ENCODE measurements at places on chromosomes 7 and 10.

DNA sequence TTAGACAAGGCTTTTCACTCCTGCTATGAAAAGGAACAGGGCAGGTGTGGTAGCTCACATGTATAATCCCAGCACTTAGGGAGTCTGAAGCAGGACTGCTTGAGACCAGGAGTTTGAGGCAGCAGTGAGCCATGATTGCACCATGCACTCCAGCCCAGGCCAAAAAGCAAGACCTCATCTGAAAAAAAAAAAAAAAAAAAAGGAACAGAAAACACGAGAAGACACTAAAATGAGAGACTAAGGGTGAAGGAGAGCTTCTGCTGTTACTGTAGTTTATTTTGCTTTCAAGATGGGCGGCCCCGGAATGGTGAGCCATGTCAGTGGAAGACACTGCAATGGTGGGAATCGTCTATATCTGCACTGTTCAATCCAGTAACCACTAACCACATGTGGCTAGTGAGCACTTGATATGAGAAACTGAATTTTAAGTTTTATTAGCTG lies 9.9 kb downstream of the PIP4K2A start:
- DNase-seq, result no peak

DNA sequence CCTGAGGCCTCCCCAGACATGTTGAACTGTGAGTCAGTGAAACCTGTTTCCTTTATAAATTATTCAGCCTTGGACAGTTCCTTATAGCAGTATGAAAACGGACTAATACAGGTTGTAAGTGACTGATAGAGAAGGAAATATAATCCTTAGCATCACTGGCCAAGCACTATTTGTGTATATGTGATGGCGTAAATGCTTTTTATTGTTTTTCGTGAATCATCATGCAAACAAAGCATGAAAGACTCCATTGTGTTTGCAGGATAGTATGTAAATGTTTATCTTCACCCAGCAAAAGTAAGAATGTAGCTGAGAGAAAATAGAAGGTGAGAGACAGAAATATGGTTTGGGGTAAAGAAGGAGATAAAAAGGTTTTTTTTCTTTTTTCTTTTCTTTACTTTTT lies 92.5 kb upstream of the LRGUK start:
- no peak for DNase-seq

- no peak for DNase-seq
Observed at GRCh38 chr10:33974976-33975478, 640.6 kb upstream of the NRP1 start.

DNA sequence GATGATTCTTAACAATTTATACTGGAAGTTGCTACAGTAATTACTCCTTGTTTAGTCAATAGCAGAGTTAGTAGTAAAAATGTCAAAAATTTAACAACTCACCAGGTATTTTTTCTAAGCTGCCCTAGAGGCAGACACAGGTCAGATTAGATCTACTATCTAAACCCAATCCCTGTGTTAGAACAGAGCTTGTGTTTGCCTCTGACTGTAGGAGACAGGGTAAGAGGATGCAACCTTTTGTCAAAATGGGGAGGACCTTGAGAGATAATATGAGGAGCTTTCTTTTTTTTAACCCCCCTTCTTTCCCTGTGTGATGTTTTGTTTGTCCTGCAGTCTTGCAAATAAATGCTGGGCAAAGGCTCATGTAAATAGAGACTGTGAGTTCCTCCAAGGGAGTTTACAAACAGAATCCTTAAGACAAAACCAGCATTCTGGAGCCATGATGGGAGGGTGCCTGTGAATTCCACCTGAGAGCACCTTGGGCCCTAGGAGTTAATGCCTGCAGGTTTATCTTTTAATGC lies 353.1 kb downstream of the GATA3 start:
- no peak for DNase-seq

DNA sequence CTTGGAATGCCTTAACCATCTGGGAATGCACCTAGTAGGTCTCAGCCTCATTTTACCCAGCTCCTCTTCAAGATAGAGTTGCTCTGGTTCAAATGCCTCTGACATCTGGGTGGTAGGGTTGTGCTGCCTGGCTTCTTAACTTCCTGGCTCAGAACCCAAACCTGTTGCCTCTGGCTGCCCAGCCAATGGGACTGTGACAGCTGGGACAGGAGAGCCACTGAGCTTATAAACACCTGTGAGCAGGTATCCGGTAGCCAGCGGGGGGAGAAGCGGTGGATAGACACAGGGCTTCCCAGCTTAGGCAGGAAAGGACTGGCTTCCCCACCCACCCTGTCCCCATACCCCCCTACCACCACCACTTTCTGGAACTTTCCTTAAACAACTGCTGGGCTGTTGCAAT lies 115.8 kb upstream of the CARD11 start:
- DNase-seq, result no peak

DNA sequence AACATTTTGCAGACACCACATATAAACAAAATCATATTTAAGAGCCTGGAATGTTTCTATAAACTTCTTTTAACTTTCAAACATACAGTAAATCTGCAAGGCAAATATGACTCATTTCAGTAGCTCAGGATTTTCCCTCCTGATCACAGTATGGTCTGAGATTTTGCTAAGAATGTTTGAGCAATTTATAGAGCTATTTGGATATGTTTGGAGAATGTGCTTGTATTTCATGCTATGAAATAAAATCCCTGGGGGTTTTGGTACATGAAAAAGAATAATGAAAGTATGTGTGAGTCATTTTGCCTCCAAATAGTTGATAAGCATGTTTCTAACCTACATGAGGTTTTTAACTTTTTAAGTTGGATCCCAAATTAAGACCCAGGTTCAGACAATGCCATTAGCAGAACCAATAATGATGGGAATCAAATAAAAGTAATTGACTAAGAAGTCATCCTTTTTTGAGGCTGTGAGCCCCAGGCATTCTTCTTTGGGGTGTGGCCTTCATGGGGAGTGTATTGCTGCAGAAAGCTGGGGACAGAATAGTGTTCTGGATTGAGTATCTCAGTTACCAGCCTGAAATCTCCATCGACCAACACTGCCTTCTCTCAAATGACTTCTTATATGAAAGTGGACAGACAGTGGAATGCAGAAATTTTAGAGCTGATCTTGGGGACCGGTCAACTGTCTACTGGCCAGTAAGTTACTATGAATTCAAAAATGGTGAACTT lies 66.1 kb upstream of the AGBL3 start:
- no peak for DNase-seq

DNA sequence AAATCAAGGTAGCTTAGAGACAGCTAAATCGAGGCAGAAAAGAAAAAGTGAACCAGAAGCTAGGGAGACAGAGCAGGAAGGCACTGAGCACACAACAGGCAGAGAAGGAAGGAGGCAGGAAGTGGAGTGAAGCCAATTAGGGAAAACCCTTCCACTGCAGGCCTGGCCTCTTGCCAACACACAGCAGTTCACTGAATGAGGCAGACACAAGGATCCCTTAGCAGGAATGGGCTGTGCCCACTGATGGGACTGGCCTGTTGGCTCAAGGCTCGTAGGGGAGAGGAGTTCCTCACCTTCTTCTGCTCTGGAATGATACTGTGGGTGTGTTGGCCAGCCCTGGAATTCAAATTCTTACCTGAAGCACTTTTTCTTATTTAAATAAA lies 220.3 kb upstream of the STK17A start:
- DNase-seq, result no peak

DNA sequence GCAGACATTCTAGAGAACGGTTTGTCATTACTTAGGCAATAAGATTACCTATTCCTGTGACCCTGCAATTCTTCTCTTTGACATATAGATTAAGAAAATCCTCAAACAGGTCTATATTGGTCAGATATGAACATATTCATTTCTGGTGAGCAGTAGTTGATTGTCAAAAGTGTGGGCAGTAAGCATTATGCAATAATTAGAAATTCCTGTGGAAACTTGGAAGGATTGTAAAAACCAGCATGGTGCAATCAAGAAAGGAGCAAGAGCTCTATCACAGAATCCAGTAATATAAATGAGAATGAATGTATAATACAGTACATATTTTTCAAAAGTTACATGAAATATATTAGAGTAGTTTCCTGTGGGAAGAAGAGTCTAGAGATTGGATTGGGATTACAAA lies 406.5 kb downstream of the SUGCT start:
- DNase-seq, result no peak

DNA sequence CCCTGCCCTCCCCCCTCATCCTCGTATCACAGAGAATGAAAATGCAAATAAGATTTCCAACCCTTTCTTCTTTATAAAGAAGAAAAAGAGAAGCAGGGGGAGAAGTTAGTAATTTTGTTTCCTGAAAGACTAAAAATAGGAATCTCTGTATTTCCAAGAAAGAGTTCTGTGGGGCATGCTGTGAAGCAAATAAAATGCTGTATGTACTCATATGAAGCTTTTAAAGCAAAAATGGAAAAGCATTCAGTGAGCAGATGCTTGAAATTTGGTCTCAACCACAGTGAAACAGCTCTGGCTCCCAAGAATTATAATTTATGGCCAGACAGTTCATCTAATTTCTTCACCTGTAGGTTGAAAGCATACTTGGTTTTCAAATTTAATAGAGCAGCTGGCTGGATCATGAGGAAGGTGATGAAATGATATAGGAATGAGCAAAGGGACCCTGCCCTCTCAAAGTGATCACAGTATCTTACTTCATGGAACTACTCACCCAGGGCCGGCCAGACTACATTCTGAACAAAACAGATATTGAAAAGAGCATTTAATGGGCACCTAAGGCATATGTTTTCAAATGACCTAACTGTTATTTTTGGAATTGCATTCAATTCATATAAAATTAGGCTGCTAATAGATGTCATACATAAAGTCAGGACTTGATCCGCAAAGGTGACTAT lies 31.4 kb downstream of the SVIL start:
- DNase-seq, result no peak

GRCh38 chr7:3028071-3028757 lies 15.5 kb downstream of the CARD11 start:
- peak; percentile 17 for DNase-seq

- DNase-seq, result no peak
Observed at GRCh38 chr10:101939008-101939648, 95.5 kb upstream of the KCNIP2 start.

GRCh38 chr7:92200791-92201190 lies 21.8 kb upstream of the LRRD1 start:
- no peak for DNase-seq

DNA sequence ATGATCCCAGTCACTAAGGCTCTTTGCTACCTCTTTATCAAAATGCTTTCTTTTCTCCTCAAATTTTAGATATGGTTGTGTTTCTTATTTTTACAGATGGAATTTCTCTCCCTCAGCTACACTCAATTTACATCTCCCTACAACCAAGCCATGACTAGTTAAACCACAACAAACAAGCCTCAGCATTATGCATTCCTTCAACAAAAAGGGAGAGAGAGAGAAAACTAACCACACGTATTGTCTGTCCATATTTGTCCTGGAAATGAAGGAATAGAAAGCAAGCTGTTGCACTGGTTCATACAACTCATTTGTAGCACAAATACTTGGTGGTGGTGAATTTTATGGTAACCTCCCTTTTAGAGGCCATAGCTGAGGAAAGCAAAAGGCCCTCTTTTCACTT lies 286.4 kb downstream of the AHR start:
- no peak for DNase-seq

GRCh38 chr7:86320889-86321288 lies 322.8 kb upstream of the GRM3 start:
- no peak for DNase-seq
